Cerebellar nuclear complex (tissue), 1 donor: ENCODE measurements at places on chromosomes 2 and 18.

DNA sequence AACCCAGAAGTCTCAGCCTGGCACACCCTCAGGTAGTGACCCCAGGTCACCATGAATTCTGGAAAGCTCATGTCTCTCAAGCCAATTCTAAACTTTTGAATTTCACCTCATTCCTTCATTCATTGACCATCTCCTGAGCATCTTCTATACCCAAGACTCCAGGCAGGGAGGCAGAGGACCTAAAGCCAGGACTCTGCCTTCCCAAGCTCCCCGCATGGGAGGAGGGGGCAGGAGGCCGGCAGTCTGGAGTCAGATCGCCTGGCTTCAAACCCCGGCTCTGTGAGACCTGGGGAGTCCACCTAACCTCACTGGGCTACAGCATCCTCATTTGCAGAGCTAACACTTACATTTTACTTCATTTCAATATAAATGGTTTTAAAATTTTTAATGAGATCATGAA lies 59.0 kb downstream of the SMAD7 start:
- no peak for DNase-seq

GRCh38 chr2:196589419-196589818 lies 50.1 kb upstream of the CCDC150 start:
- DNase-seq = no peak

DNA sequence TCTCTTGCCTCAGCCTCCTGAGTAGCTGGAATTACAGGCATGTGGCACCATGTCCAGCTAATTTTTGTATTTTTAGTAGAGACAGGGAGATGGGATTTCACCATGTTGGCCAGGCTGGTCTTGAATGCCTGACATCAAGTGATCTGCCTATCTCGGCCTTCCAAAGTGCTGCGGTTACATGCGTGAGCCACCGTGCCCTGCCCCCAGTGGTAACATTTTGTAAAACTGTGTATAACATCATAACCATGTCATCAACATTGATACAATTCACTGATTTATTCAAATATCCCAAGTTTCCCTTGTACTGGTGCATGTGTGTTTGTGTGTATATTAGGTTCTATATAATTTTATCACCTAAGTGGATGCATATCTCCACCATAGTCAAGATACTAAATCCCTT lies 70.0 kb downstream of the PDCL3 start:
- DNase-seq = no peak

- no peak for DNase-seq
Observed at GRCh38 chr2:230654057-230654456, 58.6 kb upstream of the CAB39 start.

DNA sequence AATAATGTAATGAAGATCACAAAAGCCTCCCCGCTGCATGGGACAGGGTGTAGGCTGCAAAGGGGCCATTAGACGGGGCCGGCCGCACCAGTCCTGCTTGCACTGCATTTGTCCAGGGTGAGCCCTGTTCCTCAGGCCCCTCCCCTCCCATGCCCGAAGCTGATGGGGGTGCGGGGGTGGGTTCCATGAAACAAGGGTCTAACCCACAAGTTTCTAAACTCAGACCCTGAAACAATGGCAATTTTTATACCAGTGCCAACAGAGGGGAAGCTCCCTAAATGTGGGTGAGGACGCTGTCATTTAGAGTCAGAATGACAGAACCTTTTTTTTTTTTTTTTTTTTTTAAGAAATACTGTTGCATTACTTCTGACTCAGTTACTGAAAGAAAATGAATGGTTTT lies 39.7 kb downstream of the HS6ST1 start:
- DNase-seq = no peak

DNA sequence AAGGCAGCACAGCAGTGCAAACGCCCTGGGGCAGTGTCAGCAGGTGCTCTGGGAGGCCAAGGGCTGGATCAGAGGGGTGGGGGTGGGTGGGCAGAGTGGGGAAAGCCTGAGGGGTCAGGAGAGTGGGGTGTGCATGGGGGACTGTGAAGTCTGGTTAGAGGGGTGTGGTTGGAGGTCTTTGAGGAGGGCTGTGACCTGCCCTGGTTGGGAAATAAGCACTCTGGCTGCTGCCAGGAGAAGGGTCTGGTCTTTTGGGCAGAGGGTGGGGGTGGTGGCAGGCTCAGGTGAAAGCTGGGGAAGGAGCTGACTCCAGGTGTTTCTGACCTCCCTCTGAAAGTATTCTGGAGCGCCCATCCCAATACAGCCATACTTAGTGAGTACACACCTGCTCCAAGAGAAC lies 4.2 kb downstream of the ALPI start:
- DNase-seq = no peak

DNA sequence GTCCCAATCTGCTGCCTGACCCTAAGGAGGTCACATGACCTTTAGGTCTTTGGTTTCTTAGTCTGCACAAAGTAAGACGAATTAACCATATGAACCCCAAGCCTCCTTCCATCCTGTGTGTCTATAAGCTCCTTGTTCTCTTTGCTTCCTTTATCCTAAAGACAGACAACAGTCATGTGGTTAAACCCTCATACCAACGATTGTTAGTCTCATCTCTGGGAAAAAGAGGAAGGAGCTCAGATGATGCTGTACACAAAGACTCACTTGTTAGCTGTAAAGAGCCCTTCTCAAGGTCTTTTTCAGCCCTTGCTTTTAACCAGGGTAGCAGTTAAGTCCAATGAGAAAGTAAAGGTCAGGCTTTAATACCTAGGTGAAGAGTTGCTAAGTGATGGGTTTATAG lies 443.7 kb downstream of the TNS1 start:
- DNase-seq = no peak

DNA sequence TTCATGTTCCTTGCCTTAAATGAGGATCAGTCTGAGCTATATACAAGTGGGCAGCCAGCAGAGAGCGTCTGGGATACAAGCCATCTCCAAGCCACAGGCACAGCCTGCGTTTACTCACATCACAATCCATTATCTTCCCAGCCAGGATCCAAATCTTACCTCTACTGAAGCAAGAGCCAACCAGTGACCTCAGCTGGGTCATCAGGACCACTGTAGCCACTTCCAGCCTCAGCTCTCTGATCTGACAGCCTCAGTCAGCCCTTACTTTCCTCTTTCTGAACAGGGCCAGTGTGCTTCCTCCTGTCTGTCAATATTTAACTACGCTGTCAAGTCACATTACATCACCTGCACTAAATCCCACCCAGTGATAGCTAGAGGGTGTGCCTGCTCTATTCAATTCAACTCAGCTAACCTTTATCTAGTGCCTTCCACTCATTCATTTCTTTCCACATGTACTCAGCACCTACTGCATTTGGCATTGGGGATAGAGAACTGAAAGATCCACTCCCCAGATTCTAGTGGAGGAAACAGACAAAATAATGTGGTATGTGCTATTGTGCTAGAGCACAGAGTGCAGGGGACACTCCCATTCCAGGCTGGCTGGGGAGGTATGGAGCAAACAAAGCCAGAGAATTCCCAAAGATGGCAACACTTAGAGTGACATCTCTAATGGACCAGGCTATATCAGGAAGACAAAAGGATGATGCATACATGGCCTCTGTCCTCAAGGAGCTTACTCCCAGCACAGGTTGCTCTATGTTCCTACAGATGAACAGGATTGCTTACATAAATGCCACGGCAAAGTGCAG lies 146.5 kb downstream of the NCKAP5 start:
- DNase-seq = no peak

- DNase-seq = no peak
Observed at GRCh38 chr2:71930049-71930681, 217.5 kb downstream of the CYP26B1 start.

DNA sequence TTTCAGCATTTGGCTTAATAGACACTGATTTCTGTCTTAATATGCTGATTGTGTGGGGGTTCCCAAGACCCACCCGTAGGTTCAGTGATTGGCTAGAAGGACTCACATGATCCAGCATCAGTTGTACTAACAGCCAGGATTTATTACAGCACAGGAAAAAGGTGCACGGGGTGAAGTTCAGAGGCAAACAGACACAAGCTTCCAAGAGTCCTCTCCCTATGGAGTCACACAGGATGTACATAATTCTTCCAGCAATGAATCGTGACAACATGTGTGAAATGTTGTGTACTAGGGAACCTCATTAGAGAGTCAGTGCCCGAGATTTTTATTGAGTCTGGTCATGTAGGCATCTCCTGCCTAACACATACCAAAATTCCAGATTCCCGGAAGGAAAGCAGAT lies 52.8 kb downstream of the GALNT1 start:
- DNase-seq = no peak

GRCh38 chr2:2026252-2026831 lies 282.0 kb upstream of the PXDN start:
- DNase-seq = no peak

- DNase-seq = no peak
Observed at GRCh38 chr2:218867900-218868299, 8.3 kb downstream of the WNT6 start.

DNA sequence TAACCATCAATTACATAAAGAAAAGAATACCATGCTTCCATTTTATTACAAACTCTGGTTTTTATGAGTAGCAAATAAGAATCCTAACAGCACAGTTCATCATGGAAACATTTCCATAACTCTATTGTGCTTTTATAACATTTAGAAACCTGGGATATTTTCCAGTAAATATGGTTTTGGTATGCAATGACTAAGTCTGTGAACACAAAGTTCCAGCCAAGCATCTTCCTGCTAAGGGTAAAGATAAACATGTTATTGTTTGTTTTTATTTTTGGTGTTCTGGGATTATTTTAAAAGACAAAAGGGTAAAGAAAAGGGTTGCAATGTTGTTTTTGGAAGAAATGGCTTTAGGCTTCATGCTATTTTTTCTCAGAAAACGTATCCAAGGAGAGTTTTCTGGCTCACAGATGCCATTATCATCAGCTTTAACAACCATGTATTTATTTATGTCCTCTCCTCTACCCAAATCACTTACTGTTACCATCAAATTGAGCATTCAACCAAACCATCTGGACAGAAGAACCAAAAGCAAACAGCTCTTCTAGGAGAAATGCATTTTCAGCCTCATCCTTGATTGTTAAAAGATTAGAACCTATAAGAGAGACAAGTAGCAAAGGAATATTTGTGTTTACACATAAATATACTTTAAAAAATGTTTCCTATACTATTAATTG lies 116.0 kb downstream of the PLA2R1 start:
- no peak for DNase-seq

- DNase-seq = no peak
Observed at GRCh38 chr2:120999377-121000097, 263.9 kb downstream of the GLI2 start.

- DNase-seq = no peak
Observed at GRCh38 chr18:35745814-35746213, 164.3 kb downstream of the GALNT1 start.

DNA sequence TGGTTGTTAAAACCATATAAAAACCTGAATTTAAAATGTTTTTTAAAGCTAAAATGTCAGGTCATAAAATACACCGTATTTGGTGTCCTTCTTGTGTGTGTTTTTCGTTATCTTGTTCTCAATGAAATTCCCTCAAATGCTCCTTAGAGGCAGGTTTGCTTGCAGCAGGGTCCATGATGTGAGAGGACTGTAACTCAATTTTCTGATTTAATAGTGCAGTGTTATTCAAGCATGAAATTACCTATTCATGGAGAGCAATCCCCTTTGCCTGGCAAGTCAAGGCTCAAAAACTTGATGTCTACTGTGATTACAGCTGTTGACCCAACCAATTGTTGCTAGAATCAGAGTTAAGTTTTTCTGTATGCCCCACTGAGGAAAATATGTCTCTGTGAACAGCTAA lies 318.2 kb downstream of the GALNT13 start:
- DNase-seq = no peak

DNA sequence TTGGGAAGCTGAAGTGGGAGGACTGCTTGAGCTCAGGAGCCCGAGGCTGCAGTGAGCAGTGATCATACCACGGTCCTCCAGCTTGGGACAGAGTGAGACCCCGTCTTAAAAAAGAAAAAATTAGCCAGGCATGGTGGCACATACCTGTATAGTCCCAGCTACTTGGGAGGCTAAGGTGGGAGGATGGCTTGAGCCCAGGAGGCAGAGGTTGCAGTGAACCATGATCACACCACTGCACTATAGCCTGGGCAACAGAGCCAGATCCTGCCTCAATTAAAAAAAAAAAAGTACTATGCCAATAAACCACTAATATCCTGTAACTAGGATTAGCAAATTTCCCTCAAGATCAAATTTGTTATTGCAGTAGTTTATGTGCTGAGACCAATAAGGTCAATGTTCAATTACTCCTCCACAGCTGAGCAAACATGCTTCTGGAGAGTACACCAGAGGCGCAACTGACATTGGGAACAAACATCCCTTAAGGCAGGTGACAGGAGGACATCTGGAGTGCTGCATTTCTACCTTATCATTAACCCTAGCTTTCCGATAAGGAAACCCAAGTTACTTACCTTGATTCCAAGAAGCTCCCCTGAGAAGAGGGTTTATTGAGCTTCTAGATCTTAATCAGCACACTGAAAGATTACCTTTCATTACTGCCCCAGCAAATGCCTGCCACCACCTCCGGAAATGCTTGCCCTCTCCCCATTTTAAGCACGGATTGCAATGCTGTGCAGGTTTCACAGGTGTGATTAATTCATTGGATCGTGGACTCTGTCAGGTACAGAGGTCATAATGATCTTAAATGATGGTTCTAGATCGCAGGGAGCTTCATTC lies 26.2 kb downstream of the MGAT4A start:
- DNase-seq = no peak

GRCh38 chr2:60297296-60298005 lies 256.0 kb downstream of the BCL11A start:
- DNase-seq = no peak

GRCh38 chr2:233142355-233142897 lies 82.3 kb downstream of the INPP5D start:
- no peak for DNase-seq

DNA sequence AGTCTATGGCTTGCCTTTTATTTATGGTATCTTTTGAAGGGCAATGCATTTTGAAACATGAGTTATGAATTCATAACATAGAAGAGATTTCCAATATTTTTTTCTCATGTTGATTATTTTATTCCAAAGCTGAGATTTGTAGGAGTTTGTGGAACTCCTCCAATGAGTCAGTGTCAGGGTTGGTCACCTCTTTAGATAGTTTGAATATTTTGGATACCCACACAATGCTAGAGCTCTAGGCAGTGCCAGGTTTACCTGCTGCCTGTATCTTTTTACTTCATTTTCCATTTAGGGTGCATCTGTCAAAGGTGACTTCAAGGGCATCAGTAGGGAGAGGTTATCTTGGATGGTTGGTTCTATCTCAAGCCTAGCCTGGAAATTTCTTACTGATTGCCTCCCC lies 152.7 kb downstream of the CERS6 start:
- DNase-seq = no peak

DNA sequence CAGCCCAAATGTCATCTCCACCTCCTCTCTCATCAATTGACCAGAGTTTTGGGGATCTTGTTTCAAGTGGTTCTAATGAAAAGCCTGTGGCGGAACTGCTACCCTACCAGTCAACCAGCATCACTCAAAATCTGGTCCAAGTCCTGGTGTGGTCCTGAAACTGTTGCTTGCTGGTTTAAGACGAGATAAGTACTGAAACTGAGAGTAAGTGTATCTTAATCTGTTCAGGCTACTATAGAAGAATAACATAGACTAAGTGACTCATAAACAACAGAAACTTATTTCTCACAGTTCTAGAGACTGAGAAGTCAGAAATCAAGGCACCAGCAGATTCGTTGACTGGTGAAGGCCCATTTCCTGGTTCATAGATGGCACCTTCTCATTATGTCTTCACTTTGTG lies 879 bp upstream of the GALNT5 start:
- DNase-seq = no peak
